Kidney epithelial cell (primary cell): ENCODE measurements at places on chromosomes 5 and 9.

GRCh38 chr5:172170251-172170701, 17.7 kb downstream of the STK10 start:
- no peak for DNase-seq

- no peak for DNase-seq
These were observed 14.7 kb downstream of the DNAJC25 start for GRCh38 chr9:111645806-111646205.

DNA sequence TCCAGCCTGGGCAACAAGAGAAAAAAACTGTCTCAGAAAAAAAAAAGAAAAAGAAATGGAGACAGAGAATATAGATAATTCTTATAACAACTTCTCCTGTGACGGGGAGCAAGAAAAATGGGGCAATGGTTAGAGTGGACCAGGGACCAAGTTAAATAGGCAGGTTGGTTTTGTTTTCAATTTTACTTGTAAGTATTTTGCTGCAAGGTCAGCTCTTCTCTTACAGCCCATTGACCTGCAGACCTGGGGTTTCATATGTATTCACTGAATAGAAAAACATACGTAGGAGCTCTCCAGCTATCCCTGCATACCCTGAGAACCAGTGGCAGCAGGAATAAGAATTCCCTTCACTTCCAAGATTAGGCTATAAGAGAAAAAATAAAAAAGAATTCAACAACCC, 29.2 kb upstream of the IL13 start:
- DNase-seq: no peak

DNA sequence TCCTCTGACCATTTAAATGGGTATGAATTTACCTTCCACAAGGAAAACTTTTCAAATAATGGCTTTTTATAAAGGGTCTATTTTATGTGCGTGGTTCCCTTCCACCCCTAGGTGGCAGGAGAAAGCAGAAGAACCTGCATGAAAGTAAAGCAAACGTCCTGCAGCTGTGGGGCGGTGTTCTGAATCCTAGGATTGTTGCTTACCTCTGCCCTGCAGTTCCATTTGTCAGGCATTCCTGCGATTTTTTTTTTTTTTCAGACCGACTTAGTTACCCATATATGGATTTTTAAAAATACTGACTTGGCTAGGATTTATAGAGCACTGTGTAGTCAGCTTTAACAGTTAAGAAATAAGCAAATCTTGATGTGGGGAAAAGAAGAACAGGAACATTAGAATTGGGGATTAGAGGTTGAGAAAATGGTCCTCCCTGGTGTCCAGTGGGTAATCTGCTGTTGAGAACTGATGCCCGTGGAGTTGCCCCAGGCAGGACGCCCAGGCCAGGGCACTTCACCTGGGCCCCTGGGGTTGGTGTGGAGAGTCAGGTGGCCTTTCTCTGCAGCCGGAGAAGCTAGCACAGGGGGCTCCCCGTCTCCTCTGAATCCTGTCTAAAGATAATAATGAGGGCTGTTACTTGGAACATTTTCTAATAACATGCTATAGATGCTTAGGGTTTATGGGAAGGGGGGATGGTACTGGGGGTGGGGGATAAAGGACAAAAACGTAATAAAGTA, 30.4 kb upstream of the LTC4S start:
- DNase-seq: peak; percentile 59

GRCh38 chr9:81787747-81788632, 98.6 kb upstream of the TLE1 start:
- DNase-seq: peak; percentile 81

DNA sequence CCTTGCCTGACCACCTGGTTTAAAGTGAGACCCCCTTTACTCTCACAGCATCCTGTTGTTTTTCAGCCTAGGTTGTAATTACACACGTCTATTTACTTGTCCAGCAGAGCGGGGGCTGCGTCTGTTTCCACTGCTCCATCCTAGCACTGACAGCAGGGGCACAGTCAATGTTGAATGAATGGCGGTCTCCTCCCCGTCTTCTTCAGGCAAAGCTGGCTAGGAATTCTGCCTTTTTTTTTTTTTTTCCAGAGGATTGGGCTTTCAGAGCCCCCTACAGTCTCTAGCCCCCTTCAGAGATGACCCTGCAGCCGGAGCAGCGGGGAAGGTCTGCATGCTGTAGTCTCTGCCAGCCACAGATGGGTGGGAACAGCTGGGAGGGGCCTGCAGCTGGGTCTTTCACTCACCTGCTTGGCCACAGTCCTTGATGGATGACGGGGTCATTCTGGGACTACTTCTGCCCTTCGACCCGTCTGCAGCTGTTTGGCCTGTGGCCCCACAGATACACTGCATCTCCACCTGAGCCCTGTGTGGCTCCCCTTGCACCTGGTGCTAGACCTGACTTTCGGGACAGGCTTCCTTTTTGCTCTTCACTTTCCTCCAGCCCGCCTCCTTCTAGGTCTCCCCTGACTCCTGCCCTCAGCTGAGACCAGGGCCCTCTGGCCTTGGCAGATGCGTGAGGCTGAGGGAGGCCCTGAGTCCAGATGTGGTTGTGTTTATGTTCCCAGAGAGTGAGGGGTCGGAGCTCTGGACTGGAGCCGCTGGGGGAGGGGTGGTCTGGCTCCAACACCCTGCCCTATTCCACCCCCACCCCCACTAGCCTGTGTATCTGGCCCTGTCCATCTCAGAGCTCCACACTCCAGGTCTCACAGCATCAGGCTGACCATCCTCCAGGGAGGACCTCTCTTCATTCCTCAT, 8.0 kb downstream of the PITX1 start:
- DNase-seq: no peak

- no peak for DNase-seq
These were observed 6.3 kb upstream of the MXD3 start for GRCh38 chr5:177317959-177318377.

GRCh38 chr9:116060631-116061030, 93.0 kb upstream of the PAPPA start:
- DNase-seq: no peak

DNA sequence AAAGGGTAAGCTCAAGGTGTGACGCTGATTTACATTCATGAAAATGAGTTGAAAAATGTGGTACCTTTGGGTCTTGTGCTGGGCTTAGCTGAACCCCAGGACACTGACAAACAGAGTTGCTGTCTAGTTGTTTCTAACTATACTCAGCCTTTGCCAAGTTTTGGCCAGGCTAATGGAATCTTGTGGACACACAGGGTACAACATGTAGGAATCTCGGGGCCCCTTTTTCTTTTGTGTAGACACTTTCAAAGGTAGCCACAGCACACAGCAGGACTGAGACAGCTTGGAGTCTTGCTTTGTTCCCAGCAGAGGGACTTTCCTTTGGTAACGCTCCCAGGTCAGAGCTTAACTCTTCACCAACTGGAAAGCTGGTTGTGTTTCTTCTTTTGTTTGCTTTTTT, 7.8 kb downstream of the LIX1 start:
- no peak for DNase-seq

- no peak for DNase-seq
These were observed 49.7 kb downstream of the POU4F3 start for GRCh38 chr5:146388386-146388785.

DNA sequence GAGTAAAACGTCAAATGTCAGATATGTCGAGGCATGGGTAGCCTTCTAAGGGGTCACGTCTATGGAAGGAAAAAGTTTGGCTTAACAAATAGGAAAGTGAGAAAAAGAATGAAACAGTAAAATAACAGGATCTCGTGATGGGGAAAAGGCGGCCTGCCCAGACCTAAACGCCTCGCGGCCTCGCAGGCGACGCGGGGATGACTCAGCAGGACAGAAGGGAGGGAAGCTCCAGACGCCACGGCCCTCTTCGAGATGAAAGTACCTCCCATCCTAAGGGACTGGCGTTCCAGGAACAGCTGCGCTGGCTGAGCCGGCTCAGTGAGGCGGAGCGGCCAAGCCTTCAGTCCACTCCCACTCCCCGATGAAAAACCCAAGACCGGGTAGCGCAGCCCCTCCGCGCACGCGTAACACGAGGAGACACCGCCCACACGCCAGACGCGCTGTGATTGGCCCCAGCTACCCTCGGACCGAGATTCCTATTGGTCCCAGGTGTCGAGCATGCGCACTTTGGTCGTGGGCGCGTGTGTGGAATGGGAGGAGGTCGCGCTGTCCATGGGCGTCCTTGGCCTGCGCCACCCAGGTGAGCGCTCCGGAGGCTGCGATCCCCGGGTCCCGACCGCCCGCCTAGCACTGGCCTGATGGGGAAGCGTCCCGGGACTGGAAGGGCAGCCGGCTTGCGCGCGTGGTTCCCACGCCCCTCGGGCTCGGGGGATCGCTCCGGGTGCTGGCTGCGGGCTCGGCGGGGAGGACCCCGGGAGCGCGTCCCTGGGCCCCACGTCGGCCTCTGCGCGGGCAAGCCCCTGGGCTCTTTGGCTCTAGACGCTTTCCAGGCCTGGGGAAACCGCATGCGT, 588.5 kb downstream of the MTRR start:
- DNase-seq: peak; percentile 93

DNA sequence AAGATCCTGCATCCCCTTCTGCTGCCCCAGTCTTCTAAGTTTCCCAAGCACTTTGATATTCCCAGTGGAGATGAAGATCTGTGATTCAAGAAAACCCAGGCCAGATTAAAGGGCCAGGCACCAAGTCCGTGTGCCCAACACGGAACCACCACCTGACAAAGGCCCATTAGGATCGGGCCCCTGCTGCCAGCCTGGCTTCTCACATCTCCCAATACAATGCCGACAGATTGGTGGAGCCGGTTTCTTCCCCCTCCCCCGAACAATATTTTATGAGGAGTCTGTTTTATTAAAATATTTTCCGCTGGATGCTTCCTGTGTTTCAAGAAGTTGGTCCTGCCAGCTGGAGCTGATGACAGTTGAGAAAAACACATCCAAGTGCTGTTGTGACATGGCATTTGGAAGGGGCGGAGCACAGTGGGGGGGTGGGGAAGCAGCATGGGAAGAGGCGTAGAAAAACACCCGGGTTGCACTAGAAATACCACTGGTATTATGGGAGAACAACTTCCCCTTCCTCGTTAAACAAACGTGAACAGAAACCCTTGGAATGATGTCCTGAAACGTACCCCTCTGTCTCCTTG, 45.0 kb downstream of the CRB2 start:
- DNase-seq: no peak

GRCh38 chr5:111730659-111731382, 26.2 kb downstream of the NREP start:
- DNase-seq: no peak

- no peak for DNase-seq
These were observed 56.1 kb downstream of the MED27 start for GRCh38 chr9:132023419-132024180.

GRCh38 chr5:123950701-123951581, 439.0 kb downstream of the CSNK1G3 start:
- no peak for DNase-seq

DNA sequence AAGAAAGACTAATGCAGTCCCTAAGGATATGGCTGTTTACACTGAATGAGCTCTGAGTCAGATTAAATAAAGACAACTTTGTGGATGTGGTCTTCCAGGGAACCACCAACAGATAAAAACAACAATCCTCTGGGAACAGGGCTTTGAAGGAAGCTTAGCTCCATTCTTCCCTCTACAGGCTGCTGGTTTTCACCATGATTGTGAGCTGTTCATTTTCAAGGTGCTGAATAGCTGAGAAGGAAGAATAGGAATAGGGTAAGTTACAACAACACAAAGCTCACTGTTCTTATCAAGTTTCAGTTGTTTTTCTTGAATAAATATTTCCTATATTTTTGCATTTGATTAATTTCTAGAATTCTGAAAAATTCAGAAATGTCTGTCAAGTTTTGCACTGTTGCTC, 25.9 kb upstream of the PTAR1 start:
- DNase-seq: no peak

- no peak for DNase-seq
These were observed 111.6 kb downstream of the GALNT10 start for GRCh38 chr5:154302161-154302560.
